ENCODE measurements at places on chromosomes 7 and 10.

DNA sequence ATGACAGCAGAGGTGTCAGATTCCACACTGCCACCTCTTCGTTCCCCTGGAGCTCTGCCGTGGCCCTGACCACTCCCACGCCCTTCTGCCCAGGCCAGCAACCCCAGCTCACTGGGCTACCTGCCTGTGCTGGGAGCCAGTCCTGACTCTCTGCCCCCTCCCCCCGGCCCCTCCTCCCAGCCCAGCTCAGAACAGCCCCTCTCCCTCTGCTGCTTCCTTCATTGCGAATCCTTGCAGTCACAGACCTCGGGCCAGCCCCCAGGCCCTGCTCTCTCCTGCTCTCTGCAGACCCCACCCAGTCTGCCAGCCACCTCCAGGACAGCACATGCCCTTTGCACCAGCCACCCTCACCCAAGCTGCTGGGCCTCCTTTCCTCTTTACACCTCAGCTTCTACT, 60.4 kb downstream of the TCERG1L start:
- DNase-seq: no peak

GRCh38 chr7:73668103-73668885, 663 bp downstream of the VPS37D start:
- no peak for DNase-seq

GRCh38 chr7:17638727-17639126, 301.6 kb downstream of the SNX13 start:
- DNase-seq: no peak

DNA sequence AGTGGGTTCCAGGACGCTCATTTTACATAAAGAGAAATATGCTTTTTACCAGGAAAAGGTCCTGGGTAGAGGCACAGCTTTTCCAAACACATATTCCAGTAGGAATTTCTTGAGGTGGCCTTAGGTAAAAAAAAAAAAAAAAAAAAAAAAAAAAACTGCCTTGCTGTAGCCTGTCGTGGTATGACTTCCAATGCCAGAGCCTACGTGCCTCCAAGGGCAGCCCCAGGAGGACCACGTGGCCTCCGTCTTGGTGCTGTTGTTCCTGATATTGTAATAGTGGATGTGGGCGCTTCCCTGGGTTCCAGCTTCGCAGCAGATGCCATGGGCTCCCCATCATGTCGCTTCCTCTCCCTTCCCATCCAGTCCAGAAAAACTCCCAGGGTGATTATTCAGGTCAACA, 49.3 kb downstream of the PRKAG2 start:
- DNase-seq: no peak

GRCh38 chr10:131655101-131655849, 245.5 kb upstream of the PPP2R2D start:
- no peak for DNase-seq
